ENCODE measurements at places on chromosomes 4 and X.

DNA sequence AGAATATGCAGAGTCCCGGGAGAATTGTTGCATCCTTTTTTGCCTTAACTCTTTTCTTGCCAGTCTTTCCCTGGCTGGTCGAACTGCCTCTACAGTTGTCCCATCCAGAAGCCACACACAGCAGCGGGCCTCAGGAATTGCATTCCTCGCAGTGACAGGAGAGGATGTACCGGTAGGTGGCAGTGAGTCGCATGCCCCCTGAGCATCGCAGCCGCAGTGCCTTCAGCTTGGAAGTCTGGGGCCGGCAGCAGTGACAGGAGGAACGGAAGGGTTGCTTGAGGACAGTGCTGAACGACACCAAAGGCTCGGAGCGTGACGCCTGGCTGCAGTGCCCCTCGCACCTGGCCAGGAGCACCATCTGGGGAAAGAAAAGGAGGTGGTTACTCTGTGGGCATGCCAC, 23.5 kb downstream of the NDP start:
- DNase-seq, result peak; percentile 18

DNA sequence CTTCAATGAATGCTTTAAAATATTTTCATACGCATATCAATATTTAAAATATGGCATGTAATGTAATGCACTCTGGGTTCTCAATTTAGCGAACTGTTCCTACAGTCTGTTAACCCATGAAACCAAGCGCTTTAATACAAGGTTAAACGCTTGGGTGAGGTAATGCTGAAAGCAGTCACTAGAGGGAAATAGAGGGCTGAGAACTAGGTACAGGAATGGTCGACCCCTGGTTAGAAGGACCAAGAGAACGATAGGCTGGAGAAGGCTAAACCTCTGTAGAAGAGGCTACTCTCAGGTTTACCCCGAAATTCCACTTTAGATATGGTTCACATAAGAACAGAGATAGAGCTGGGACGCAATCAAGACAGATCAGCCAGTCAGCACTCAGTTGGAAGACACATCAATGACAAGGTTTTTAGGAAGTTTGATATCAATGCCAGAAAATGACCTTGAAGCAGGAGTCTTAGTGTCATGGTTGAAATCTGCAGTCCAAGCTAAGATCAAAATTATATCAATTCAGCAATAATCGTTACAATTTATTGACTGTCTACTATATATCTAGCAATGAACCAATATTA, 26.9 kb downstream of the ARSJ start:
- no peak for DNase-seq

DNA sequence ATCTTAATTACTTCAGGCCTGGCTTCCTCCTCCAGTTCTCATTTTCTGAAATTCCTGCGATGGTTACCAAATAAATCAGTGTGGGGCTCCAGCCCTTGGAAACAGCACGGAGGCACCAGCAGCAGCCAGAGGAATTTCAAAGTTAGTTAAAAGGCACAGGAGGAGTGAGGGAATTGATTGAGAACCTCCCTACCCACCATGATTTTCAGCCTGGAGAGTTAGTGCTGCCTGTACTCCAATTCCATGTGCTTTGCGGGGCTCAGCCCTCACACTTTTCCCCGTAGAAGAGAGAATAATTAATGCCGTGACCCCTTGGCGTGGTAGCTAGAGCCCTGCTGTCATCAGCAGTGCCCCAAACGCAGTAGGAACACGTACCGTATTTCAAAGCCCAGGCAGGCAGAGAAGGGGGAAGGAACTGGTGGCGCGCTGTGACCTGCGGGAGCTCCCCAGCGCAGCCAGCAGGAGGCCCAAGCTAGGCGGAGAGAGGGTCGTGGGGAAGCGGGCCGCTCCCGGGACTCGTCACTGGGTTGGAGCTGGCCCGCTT, 84.0 kb upstream of the IGFBP7 start:
- no peak for DNase-seq

DNA sequence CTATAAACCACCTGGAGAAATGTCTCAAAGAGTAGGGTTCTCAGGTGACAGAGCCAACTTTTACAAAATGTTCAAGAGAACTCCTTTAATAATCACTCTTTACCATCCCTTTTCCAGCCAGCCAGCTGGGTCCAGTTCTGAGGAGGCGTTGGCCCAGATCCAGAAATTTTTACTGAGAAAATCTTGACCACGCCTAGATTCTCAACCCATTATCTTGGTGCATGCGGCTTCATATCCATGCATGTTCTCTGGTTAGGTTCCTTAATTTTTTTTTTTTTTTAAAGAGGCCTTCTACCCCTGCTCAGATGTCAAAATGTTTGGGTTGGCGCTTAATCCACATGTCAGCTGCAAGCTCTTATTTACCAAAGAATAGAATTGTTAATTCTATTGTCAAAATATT, 12.0 kb upstream of the MAP7D2 start:
- DNase-seq, result no peak

DNA sequence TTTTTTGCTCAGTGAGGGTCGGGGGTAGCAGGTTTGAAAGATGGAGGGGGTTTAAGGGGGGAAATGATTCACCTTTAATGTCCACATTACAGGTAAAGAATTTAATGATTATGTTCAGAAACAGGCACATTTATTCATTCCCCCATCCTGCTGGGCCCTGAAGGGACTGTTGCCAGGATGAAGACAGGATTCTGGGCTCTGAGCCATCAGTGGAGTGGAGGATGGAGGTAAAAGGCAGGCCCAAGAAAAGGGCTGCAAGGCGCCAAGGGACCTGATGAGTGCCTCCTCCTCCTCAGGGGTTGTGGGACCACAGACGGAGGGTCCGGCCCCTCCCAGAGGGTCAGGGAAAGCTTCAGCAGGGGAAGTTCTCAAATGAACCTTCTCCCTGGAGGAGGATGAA, 40.4 kb upstream of the PROM1 start:
- DNase-seq, result no peak

- DNase-seq, result no peak
Measured at GRCh38 chr4:118729287-118730286, 44.4 kb downstream of the METTL14 start.

DNA sequence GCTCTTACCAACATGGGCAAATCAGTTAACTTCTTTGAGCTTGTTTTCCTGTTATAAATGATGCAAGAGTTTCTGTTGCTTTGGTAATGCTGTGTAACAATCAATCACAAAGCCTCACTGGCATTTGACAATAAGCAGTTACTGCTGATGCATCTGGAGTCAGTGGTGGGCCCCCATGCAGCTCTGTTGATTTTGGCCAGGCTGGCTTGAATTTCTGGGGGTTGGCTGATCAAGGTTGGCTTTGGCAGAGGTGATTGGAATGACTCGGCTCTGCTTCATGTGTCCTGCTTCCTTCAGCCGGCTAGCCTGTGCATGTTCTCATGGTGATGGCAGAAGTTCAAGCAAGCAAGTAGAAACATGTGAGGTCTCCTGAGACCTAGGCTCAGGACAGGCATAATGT, 90.4 kb downstream of the PHEX start:
- DNase-seq, result no peak

GRCh38 chr4:161132715-161133425, 1030.9 kb downstream of the FSTL5 start:
- no peak for DNase-seq

DNA sequence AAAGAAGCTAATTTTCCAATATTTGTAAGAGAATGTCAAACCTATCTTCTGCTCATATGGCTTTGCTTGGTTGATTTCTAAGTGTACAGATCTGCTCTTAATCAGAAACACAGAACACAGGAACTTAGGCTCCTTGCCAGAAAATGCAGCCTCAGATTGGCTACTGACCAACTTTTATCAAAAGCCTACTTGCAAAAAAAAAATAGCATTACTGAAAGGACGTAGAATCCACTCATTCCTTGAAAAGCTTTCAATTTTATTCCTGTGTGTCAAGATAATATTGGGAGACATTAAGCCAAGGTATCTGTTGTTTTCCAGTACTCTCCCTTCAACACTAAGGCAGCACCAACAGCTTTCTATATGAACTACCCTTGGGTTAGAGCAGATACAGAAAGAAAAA, 127.6 kb upstream of the INTU start:
- DNase-seq, result no peak

DNA sequence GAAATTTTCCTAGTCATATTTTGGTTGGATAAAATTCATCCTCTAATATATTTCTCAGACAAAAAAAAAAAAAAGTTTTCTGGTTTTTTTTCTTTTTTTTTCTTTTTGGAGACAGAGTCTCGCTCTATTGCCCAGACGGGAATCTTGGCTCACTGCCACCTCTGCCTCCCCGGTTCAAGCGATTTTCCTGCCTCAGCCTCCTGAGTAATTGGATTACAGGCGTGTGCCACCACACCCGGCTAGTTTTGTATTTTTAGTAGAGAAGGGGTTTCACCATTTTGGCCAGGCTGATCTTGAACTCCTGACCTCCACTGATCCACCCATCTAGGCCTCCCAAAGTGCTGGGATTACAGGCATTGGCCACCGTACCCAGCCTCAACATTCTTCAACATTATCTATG, 432.7 kb upstream of the PABPC4L start:
- no peak for DNase-seq

DNA sequence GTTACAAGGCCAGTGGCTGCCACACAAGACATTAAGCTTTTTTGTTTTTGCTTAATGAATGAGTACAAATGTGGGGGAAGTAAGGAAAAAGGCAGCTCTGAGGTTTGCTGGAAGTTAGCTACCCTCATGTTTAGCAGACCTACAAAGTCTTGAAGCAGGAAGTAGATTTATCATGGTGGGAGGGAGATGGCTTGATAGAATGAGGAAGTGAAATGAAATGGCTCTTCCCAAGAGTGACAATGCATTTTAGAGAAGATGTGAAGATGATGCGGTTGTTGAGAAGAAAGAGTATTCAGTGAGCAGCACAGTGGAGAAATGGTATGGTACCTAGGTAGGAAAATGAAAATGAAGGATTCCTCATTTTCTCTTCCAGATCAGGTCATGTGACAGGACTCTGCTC, 108.0 kb downstream of the SLIT2 start:
- DNase-seq, result no peak

- DNase-seq, result no peak
Measured at GRCh38 chr4:46506876-46507275, 116.9 kb upstream of the GABRA2 start.

- DNase-seq, result no peak
Measured at GRCh38 chr4:144820728-144821085, 174.8 kb downstream of the HHIP start.

GRCh38 chr4:139904406-139904805, 238.8 kb downstream of the MGST2 start:
- no peak for DNase-seq

GRCh38 chr4:109574443-109574850, 14.4 kb downstream of the MCUB start:
- no peak for DNase-seq

- no peak for DNase-seq
Measured at GRCh38 chr4:2301225-2301642, 39.3 kb upstream of the MXD4 start.

DNA sequence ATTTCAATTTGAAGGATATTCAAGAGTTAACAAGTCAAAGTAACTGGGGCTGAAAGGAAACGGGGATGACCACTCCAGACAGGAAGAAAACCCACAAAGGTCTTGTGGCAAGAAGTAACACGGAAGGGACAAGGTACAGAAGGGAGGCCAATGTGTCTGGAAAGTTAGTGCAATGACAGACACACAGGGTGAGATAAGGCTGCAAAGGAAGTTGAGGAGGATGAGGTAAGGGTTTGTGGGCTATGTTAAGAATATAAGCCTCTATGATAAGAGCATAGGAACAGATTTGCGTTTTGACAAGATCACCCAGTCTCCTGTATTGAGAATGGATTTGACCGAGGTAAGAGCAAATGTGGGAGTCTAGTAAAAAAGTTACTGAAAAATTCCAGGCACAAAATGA, 21.9 kb upstream of the EMCN start:
- DNase-seq, result no peak

DNA sequence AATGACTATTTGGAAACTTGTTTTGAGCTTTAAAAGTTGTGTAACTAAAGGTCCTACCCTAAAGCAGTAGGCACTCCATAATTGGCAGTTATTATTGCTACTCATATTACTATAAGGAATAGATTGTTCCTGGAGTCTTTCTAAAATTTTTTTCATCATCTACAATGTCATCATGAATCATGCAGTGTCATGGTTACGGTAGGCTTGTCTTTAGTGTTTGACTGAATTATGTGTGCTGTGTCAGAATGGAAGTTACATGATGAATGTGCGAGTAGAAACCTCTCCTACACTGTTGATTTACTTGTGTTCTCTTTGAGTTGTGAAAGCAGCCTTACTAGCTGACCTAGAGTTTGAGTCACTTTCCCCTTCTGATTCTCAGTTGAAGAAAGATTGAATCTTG, 1099.9 kb downstream of the RAPGEF2 start:
- no peak for DNase-seq

GRCh38 chr4:86549163-86549788, 44.8 kb upstream of the PTPN13 start:
- no peak for DNase-seq

DNA sequence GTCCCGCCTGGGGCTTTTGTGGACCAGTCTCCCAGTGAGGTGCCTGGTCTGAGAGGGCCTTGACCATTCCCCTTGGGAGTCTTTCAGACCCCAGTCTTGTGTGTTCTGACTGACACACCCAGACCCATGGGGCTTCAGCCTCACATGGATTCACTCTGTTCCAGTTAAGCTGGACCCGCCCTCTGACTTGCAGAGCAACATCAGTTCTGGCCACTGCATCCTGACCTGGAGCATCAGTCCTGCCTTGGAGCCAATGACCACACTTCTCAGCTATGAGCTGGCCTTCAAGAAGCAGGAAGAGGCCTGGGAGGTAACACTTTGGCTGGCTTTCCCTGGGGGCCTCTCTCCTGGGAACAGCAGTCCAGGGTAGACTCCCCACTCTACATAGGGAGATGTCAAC, 6.8 kb downstream of the IL9R start:
- no peak for DNase-seq

- no peak for DNase-seq
Measured at GRCh38 chr4:156560701-156561100, 410.9 kb downstream of the PDGFC start.

GRCh38 chrX:32894679-32895078, 316.7 kb downstream of the DMD start:
- DNase-seq, result no peak

DNA sequence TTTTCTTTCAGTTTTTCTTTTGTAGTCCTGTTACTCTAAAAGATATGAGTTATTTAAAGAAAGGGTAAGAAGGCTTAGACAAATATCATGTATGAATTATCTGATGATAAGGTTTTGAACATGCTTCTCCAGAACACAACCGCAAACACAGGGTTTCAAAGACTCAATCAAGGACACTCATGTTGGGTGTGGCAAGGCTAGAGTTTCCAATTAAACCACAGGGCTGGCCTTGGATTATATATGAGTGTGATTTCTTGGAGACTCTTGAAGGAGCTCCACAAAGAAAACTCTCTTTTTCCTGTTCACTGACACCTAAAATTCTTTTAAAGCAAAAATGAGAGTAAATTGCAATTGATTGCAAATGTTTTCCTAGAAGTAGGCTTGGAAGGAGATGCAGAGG, 110.1 kb upstream of the PDLIM3 start:
- no peak for DNase-seq
